ENCODE measurements at places on chromosomes 2 and 18.

- no peak for DNase-seq
Observed at GRCh38 chr2:235051436-235052260, 99.8 kb downstream of the SH3BP4 start.

- DNase-seq, result no peak
Observed at GRCh38 chr2:141063406-141063805, 1067.4 kb downstream of the LRP1B start.

- no peak for DNase-seq
Observed at GRCh38 chr2:23525137-23525765, 140.3 kb downstream of the KLHL29 start.

DNA sequence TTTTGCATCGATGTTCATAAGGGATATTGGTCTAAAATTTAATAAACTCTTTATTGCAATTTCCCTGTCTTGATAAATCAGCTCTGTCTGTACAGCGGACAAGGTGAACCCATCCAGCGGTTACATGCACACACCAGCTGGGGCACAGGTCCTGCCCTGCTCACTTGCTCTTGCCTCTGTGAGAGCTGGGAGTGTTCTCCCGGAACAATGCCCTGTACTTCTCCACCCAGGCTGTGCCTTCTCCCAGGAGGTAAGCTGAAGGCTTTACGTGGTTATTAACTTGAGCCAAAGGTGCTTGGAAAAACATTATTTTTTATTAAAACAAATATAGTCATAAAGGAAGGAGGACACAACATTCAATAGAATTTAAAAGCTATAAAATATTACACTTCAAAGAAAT lies 117.6 kb downstream of the ALPK2 start:
- no peak for DNase-seq

DNA sequence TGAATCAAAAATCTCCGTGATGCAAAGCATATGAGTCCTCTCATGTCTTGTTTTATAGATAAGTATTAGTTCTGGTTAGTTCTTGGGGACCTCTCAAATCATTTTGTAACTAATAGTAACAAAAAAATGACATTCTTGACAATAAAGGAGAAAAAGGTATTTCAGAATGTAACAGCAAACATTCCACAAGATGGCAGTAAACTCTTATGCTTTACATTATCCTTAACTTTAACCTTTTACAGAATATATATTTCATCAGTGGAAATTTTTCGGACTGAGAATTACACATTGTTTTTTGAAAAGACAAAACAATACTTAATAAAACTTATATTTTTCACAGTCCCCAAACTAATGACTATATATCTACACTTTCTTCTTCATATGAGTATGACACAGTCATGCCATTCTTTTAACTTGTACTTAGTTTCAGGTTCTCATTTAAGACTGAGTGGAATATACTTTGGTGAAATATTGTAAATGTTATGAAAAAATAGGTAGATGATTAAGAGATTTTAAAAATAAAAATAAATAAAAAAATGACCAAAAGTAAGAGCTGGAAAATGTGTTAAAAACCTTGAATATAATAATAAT lies 142.9 kb upstream of the NXPH2 start:
- no peak for DNase-seq

- no peak for DNase-seq
Observed at GRCh38 chr18:27164905-27165304, 20.2 kb downstream of the CHST9 start.

GRCh38 chr2:191347154-191347553 lies 102.0 kb downstream of the MYO1B start:
- DNase-seq, result no peak

DNA sequence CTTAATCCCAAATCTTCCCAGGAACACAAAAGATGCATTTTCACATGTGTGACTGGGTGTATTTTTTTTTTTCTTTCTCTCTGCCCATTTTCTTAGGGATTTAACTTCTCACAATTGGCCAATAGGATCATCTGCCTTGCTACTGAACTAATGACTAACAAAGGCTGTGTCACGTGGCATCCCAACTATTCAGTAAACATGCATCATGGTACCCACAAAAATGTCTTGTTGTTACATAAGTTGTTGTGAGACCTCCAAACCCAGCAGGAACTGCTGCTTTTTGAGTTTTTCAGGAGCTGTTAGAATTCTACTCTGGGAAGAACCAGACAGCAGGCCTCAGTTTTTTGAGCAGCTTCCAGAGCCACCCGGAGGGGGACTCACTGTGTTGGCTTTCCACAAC lies 31.9 kb downstream of the GAD1 start:
- peak; percentile 54 for DNase-seq

GRCh38 chr2:26784570-26785234 lies 1.2 kb upstream of the CENPA start:
- DNase-seq, result no peak

DNA sequence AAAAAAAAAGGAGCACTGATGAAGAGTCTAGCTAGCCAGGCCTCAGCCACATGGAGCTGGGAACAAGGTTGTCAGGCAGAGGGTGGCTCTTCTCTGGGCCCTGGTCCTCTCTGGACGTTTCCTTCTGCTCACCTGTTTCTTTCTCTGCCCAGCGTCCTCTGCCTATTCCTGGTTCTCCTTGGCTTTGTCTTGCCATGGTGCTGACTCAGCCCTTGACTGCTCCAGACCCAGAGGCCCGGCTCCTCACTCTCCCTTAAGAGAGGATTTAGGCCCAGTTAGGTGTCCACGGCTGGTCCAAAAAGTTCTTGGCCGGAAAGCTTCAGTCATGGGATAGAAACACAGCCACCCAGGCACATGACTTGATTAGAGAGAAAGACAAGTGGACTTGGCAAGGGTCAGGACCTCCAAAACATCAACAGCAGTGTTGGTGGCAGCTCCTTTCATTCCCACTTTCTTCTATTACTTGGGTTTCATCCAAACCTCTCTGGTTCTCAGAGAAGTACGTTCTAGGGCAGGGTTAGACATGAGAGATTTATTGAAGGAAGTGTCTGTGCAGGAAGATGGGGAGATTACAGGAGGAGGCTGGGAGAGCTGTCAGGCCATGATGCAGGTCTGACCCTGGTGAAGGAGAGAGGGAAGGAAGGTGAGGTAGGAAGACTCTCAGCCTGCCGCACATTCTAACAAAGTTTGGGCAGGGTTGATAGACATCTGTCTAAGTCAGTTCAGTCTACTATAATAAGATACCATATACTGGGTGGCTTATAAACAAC lies 14.5 kb upstream of the ATG16L1 start:
- DNase-seq, result no peak

GRCh38 chr2:64914735-64915509 lies 74.3 kb upstream of the SLC1A4 start:
- no peak for DNase-seq

- DNase-seq, result no peak
Observed at GRCh38 chr2:129233751-129234406, 745.6 kb upstream of the RAB6C start.

DNA sequence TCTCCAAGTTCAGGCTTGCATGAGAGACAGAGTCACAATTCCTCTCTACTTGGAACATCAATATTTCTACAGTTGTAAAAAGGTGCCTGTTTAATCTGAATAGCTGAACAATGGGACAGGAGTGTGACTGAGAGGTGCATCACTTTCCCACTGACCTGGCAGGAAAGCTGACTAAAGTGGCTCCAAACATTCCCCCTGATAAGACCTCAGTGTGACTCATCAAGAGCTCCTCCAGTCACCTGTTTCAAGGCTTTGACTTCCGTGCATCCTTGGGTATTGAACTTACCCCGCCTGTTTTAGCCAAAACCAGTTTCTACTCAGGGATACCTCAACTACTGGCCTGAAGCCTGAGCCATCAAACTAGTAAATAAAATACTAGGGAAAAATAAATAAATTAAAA lies 453.9 kb upstream of the DDX18 start:
- DNase-seq, result no peak

DNA sequence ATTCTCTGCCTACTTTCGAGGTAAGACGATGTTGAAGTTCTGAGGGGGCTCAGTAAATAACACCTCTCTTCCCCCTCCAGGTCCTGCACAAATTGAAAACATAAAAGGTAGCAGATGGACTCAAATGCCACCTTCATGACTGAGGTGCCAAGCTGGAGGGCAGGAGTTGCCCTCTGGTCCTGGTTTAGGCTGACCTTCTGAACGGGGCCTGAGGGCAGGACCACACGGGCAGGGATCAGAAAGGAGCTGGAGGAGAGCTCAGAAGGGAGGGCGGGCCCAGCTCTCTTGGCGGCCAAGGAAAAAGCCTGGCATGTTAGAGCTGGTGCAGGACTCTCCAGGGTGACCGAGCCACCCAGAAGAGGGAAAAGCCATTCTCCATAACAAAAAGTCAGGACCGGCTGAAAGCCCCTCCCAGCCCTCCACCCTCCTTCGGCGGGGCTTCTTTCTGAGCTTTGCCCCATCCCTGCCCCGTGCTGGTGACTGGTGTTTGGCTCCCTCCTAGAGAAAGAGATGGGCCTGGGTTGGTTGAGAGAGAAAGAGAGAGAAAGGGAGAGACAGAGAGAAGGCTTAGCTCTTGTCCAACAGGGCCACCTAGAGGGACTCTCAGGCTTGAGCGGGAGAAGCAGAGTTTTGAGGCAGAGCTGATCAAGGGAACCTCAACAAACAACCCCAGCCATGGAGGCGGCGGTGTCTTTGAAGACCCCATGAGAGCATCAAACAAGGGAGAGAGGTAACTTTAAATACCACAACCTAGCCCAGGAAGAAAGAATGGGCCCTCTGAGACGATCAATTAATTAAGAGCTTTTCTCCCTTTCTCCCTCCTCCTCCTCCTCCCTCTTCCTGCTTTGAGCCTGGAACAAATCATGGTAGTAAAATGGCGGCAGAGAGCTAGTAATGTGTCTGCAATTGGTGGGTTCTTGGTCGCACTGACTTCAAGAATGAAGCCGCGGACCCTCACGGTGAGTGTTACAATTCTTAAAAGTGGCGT lies 50.8 kb downstream of the WIPF1 start:
- peak; percentile 7 for DNase-seq

DNA sequence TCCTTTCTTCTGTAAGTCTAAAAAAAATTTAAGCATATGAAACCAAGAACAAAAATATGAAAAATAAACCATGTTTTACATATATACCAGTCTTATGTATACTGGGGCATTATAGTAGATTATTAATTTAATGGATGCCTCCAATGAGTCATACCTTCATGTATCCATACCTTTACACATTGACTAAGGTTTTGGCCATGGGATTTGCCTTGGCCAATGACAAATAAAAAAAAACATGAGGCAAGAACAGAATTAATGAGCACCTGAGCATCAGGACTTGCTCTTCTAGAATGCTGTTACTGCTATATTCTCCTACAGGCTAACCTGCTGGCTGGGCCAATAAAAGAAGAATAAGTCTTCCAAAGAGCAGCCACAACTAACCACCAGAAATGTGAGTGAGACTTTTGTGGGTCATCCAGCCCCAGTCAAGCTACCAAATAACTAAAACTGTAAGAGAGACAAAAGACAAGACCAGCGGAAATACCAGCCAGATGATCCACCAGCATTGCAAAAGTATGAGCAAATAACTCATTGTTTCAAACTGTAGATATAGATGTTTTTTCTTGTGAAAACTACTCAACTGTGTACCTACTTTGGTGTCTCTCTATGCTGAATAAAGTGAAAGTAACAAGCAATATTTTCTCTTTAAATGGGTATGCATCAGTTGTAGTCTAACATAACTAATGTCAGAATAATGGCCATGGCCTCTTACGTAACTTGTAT lies 749.6 kb upstream of the VRK2 start:
- no peak for DNase-seq

GRCh38 chr2:20494241-20494640 lies 47.4 kb downstream of the RHOB start:
- peak; percentile 61 for DNase-seq

DNA sequence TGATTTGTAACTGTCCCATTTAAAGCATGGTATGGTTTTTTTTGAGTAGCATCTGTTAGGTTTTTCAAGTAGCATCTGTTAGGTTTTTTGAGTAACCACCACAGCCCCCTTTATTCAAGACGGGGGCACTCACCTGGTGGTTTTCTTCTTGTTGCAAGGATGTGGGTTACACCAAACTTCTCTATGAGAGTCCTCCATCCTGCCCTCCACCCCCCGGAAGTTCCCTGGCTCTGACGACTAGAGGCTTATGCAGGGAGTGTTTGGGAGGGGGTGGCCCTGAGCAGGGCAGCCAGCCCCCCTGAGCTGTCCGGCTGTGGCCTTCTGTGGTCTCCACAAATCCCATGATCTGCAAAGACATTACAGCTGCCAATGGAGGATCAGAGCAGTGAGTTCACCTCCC lies 39.3 kb downstream of the MTCL1 start:
- DNase-seq, result no peak

- no peak for DNase-seq
Observed at GRCh38 chr18:60064271-60064670, 164.5 kb downstream of the PMAIP1 start.

All from AG09309 (cell line).